ENCODE measurements at places on chromosomes 1 and 21. TPM values are rescaled to one million over a fixed set of nuclear protein-coding genes. Genes with fewer than 3 reads are reported as not detected.

The TSPEAR gene
- not detected for total RNA-seq

The PDPN gene
- total RNA-seq: not detected

The NBPF4 gene
- not detected for total RNA-seq

The FMO4 gene
- total RNA-seq: 0.97 TPM

The C1QTNF12 gene
- 0.32 TPM for total RNA-seq

The OR2C3 gene
- total RNA-seq: not detected

The AMIGO1 gene
- total RNA-seq: 0.76 TPM

The SLC1A7 gene
- not detected for total RNA-seq

The CFHR3 gene
- total RNA-seq: not detected

The ADAMTS4 gene
- 16.0 TPM for total RNA-seq

The KRTAP7-1 gene
- total RNA-seq: not detected

The ASCL5 gene
- total RNA-seq: not detected

The DCDC2B gene
- not detected for total RNA-seq

The PGLYRP3 gene
- not detected for total RNA-seq

The LRRN2 gene
- total RNA-seq: not detected

The SYCP1 gene
- total RNA-seq: not detected

The TINAGL1 gene
- 581 TPM for total RNA-seq

The AMY2A gene
- not detected for total RNA-seq

The KPRP gene
- not detected for total RNA-seq

The C4BPA gene
- not detected for total RNA-seq

The RGSL1 gene
- not detected for total RNA-seq

The S100A7 gene
- not detected for total RNA-seq

The GUCA2A gene
- not detected for total RNA-seq

The ASPM gene
- 33.1 TPM for total RNA-seq

The HSD3B2 gene
- not detected for total RNA-seq

The CCDC24 gene
- total RNA-seq: 1.9 TPM

The SPRR1B gene
- not detected for total RNA-seq

The PLA2G4A gene
- total RNA-seq: 10.6 TPM

The WDR3 gene
- 78.4 TPM for total RNA-seq

The GJA9 gene
- total RNA-seq: not detected

The UCHL5 gene
- total RNA-seq: 38.3 TPM

The TSEN15 gene
- total RNA-seq: 28.6 TPM

The RSPH1 gene
- not detected for total RNA-seq

The GPR161 gene
- 18.5 TPM for total RNA-seq

The GNL2 gene
- 81.5 TPM for total RNA-seq

The KCNA2 gene
- total RNA-seq: not detected

The C1orf56 gene
- total RNA-seq: 1.3 TPM

The SLAMF8 gene
- total RNA-seq: not detected

The MMEL1 gene
- 1.5 TPM for total RNA-seq
